ENCODE measurements at places on chromosomes 13 and 19. TPM values are rescaled to one million over a fixed set of nuclear protein-coding genes. Genes with fewer than 3 reads are reported as not detected.

DNA sequence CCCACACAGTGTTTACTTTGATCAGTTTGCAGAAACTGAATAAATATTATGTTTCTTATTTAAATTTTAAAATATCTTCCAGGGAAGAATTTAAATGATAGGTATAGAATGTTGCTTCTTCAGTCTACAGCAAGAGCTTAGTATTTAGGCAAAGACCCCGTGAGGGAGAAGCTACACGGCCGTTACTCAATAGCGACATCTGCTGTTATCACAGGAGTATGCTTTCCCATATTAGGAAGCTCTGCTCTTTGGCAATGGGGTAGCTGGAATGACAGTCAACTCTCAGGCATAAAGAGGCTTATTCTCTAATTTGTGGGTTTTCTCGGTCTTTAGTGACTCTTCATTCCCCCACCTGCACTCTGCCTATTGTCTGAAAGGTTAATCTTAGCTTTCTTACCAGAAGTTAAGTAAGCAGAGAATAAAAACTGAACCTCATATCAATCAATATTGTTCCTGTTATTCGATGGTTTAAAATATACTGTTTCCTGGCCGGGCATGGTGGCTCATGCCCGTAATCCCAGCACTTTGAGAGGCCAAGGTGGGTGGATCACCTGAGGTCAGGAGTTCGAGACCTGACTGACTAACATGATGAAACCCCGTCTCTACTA is 13.2 kb upstream of the LHFPL6 start:
- peak; percentile 39 for DNase-seq

GRCh38 chr13:72145383-72145782 is 278.4 kb upstream of the DACH1 start:
- DNase-seq, result no peak

DNA sequence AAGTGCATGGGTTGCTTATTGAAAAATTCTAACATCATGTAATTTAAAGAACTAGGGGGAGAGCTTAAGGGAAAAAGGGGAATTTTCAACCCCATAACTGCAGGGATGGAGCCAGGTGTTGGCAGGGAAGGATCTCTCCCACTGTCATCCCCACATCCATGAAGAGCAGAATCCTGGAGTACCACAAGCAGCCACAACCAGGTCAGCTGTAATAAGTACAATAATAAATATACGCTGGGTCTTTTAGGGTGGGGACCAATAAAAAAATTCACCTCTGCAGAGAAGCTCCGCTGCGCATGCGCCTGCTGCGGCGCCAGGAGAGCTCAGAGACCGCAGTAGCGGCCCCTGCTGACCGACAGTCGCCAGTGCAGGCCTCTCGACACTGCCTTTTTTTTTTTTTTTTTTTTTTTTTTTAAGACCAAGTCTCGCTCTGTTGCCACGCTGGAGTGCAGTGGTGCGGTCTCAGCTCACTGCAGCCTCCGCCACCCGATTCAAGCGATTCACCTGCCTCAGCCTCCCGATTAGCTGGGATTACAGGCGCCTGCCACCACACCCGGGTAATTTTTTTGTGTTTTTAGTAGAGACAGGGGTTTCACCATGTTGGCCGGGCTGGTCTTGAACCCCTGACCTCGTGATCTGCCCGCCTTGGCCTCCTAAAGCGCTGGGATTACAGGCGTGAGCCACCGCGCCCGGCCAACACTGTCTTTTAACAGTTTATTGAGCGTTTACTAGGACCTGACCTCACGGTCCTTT is 2.5 kb upstream of the EEF2 start:
- DNase-seq, result peak; percentile 92

- peak; percentile 95 for DNase-seq
Measured at GRCh38 chr19:41883821-41884733, 1.1 kb downstream of the ARHGEF1 start.

GRCh38 chr13:36992362-36992761 is 6.8 kb downstream of the ALG5 start:
- DNase-seq, result no peak

GRCh38 chr19:10379880-10380312 is 476 bp downstream of the TYK2 start:
- no peak for DNase-seq

GRCh38 chr13:44271915-44272341 is 101.7 kb upstream of the SERP2 start:
- DNase-seq, result no peak

DNA sequence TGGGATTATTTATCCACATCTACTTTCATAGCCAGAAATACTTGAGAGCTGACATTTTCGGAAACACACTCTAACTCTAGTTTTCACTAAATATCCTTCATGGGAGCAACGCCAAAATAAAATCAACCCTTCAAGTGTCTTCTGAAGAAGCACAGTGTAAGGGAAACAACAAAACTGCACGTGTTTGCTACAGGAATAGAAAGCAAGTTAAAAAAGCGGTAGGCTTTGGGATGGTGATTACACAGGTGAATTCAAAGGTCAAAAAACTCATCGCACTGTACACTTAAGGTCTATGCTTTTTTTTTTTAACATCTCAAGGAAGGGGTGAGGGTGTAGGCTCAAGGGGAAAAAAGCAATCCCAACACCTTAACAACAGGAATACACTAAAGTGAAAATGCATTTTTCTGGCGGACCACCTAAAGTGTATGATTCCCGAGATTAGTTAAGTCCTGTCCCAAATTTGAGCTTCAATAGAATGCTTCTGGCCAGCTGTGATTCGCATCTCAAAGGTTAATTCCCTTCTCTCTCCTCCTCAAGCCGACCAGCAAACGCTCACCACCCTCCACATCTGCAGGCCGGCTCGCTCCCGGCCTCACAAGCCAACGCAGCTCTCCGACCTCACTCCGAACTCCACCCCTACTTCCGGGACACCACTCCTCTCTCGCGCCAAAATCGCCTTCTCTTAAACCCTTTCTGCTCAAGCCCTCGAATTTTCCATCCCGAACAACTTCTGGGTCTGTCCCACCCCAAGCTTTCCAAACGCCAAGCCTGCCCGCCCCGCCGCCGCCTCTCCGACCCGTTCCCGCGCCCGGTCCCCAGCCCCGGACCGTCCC is 1.1 kb downstream of the ARGLU1 start:
- peak; percentile 64 for DNase-seq

DNA sequence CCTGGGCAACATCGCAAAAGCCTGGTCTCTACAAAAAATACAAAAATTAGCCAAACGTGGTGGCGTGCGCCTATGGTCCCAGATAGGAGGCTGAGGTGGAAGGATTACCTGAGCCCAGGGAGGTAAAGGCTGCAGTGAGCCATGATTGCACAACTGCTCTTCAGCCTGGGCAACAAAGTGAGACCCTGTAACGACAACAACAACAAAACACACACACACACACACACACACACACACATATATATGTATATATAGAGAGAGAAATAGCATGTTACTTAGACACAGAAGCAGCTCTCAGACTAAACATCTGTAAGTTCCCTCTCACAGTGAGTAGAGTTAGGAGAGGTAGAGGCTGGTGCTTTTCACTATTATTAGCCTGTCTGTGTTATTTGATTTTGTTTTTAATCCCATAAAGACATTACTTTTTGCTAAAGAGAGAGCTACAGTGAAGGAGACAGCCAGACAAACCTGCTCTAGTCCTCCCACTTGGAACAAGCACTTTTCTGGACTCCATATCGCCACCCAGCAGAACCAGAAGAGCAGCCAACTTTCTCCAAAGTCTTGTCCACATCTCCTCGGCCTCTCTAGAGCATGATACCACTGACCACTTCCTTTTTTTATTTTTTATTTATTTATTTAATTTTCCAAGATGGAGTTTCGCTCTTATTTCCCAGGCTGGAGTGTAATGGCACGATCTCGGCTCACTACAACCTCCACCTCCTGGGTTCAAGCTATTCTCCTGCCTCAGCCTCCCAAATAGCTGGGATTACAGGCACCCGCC is 2.8 kb upstream of the LIN7B start:
- DNase-seq, result no peak

DNA sequence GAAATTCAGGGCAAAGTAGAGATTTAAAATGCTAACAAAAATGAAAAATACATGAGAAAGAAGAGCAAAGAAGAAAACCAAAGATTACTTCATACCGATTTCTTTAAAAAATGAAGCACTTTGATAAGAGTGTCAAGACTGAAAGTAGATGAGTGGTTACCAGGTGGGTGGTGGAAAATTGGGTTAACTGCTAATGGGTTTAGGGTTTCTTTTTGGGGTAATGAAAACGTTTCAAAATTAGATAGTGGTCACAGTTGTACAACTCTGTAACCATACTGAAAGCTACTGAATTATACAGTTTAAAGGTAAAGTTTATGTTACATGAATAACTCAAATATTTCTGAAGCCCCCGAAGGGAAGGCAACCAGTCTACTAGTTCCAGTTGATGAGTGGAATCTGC is 179.4 kb downstream of the NDFIP2 start:
- DNase-seq, result no peak

DNA sequence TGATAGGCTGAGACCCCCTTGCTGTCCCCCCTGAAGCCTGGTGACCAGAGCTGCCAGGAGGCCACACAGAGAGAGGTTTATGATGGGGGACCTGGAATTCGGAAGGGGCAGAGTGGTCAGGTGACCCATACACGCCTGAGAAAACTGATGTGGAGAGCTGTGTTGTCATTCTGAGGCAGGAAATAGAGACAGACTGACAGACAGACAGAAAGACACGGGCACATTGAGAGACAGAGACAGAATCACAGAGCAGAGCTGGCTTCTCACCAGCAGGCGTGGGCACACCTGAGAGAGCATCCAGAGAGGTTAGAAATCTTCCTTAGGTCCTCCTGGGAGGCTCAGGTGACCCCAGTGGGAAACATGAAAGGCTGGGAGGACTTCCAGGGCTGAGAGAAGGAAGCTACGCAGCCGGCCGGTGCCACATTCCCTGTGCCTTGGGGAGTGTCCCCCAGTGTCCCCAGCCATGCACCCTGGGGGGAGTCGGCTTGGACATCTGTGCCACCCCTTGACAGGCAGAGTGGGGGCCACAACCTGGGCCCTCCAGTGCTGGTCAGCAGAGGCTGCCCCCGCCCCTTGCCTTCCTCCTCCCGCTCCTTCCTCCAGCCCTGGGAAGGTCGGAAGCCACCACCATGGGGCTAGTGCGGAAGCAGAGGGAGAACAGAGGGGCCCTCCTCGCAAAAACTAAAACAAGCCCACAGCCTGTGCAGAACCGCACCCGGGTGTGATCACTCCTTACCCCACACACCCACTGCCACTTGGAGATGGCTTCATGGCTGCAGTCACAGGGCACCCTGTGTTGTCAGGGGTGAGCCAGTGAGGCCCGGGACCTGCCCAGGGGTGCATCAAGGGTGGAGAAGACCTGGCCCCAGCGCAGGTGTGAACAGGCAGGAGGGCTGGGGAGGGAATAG is 2.2 kb downstream of the FFAR1 start:
- DNase-seq, result peak; percentile 6

- DNase-seq, result no peak
Measured at GRCh38 chr19:16915135-16915534, 26.3 kb downstream of the F2RL3 start.

DNA sequence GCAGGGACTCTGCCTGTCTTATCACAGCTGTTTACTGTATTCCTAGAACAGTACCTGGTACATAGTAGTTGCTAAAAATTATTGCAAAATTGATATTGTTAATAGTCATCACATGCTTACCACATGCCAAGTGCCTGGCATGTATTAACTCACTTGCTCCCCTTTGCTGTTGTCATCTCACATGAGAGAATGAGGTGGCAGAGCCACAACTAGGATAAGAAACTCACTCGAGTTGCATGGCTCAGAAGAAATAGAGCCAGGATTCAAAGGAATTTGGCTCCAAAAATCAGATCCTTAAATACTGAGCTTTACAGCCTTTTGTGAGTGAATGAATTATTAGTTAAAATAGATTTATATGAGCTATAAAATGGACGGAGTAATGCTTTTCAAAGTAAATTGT is 42.6 kb downstream of the B3GLCT start:
- no peak for DNase-seq

GRCh38 chr19:47302249-47302648 is 7.4 kb upstream of the C5AR1 start:
- no peak for DNase-seq

- DNase-seq, result no peak
Measured at GRCh38 chr13:112812306-112813055, 122.6 kb downstream of the ATP11A start.

DNA sequence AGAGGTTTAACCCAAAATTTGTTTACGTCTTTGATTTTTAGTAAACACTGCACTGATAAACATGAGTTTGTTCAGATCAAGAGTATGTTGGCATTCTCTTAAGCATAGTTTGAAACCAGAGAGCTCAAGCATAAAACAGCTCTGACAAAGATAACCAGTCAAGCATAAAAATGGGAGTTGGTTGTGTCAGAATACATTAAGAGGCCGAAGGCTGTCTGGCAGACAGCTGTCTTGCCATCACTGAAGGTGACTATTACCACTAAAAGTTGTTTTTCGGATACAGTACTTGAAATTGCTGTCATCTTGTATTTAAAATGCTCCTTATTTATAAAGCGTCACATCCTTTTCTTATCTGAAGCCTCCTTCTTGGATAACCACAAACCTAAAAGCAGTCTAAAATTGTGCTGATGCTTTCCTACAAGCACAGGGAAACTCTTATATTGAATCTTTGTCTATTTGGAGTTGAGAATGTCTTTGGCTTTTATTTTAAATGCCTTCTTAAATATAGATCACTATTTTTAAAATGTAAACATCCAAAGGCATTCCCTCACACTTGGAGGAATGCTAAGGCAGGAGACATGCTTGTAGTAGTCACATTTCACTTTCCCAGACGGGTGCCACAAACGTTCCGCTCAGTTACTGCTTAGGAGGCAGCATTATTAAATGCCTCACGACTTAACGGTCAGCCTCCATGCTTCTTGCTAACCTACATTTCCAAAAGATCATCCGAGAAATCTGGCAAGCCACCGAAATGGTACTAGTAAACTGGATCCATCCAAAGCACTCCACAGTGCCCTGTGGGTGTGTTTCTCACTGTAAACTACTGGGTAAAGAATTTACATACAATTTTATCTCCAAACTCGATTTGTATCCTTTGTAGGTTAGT is 1.5 kb downstream of the SMAD9 start:
- no peak for DNase-seq

GRCh38 chr19:38392707-38393308 is 4.3 kb downstream of the SPRED3 start:
- DNase-seq, result peak; percentile 48

DNA sequence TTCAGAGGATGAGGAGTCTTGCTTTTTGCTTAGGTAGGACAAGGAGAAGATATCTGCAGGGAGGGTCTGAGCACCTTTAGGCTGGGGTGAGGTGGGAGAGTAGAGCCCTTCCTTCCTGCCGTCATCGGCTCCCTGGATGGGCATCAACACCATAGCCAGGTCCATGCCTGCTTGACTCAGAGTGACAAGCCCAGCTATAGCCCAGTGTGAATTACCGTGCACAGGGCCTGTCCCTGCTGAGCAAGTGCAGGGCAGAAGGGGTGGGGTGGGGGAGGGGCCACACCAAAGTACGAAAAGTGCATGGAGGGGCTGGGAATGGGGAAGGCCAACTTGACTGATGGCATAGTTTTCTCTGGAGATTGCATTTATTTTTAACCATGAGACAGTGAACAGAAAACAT is 30.3 kb upstream of the RNF113B start:
- no peak for DNase-seq

CGB5 gene
- not detected for total RNA-seq

PDE4C gene
- total RNA-seq, result not detected

RTBDN gene
- total RNA-seq, result not detected

INSL3 gene
- total RNA-seq, result 8.3 TPM

KIR2DL3 gene
- total RNA-seq, result not detected

FCER2 gene
- total RNA-seq, result 3.5 TPM

Data from activated CD4-positive, alpha-beta memory T cell treated with anti-CD3 and anti-CD28 coated beads for 36 hours (primary cell).